Right ventricle myocardium inferior (tissue), 1 donor: ENCODE measurements at places on chromosomes 5 and 9. TPM values are rescaled to one million over a fixed set of nuclear protein-coding genes. Genes with fewer than 3 reads are reported as not detected.

- DNase-seq = no peak
These were observed 219.0 kb downstream of the MLLT3 start for GRCh38 chr9:20403346-20403745.

DNA sequence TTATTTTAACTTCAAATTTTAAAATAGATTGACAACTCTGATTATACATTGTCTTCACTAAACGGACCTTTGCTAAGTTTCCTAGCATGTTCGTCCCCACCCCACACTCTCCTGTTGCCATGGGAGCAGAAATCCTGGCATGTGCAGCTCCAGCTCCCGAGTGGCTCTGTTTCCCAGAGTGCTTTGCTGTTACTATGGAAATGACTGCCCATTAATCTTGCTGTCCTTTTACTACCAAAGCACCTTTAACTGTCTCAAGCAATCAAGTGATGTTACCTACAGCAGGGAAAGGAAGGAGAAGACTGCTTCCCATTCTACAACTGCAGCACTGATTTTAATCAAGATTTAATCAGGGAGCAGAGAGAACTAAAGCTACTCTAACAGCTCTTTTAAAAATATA lies 212.0 kb upstream of the KIF2A start:
- DNase-seq = no peak

DNA sequence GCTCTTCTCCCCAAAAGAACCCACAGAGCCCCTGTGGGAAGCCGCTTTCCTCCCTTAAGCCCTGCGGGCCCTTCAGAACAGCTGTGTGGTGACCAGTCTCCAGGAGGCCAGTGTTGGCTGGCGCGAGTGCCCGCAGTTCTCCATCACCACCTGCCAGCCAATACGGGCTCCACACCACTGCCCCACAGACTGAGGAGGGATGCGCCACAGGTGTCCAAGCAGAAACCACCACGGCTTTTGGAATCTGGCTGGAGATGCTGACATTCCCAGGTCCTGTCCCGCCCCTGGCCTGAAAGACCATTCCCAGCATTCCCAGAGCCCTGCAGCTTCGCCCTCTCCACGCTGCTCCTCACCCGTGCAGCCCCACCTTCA lies 12.8 kb downstream of the CCNI2 start:
- peak; percentile 37 for DNase-seq

- no peak for DNase-seq
These were observed 1.7 kb downstream of the ASB6 start for GRCh38 chr9:129640086-129640870.

- DNase-seq = no peak
These were observed 1.1 kb upstream of the IRF1 start for GRCh38 chr5:132491368-132492364.

DNA sequence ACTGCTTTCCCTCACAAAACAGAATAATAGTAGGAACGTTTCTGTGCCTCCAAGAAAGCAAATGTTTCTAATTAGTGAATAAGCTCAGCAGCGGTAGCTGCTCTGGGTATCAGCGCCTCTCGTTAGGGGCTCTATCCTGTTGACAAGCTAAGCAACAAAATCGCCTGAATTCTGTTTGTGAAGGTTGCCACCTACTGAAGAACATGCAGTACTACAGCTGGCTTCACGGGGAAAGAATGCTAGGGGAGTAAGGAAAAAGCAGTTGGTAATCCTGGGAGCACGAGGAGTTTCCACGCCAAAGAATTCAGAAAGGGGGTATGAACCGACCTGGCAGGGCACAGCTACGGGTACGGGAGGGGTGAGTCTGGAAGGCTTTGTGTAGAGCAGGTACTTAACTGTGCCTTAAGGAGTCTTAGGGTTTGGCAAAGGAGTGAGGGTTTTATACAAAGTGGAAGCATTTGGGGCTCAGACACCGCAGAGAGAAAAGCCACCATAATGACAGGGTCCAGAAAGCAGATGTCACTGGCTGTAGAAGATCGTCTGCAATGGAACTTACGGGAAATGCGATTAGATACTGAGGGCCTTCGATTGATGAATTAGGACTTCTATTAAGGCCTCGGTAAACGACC lies 171.7 kb downstream of the TTC39B start:
- no peak for DNase-seq

DNA sequence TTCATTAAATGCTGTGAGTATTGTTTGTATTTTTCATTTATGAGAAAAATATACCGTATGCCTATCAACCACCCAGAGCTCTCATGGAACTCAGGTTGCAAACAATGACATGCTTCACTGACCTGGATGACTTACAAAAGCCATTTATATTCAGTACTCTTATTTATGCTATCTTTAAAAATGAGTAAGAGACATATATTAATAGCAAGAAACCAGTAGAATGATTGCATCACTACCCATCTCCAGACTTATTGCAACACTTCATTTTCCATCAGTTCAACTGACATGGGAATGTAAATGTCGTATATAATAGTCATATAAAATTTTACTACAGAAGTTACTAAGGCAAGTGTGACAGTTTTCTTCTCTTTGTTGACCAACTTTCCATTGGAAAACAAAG lies 69.1 kb downstream of the OTP start:
- DNase-seq = no peak

GRCh38 chr5:93158841-93159240 lies 422.2 kb downstream of the NR2F1-AS1 start:
- no peak for DNase-seq

DNA sequence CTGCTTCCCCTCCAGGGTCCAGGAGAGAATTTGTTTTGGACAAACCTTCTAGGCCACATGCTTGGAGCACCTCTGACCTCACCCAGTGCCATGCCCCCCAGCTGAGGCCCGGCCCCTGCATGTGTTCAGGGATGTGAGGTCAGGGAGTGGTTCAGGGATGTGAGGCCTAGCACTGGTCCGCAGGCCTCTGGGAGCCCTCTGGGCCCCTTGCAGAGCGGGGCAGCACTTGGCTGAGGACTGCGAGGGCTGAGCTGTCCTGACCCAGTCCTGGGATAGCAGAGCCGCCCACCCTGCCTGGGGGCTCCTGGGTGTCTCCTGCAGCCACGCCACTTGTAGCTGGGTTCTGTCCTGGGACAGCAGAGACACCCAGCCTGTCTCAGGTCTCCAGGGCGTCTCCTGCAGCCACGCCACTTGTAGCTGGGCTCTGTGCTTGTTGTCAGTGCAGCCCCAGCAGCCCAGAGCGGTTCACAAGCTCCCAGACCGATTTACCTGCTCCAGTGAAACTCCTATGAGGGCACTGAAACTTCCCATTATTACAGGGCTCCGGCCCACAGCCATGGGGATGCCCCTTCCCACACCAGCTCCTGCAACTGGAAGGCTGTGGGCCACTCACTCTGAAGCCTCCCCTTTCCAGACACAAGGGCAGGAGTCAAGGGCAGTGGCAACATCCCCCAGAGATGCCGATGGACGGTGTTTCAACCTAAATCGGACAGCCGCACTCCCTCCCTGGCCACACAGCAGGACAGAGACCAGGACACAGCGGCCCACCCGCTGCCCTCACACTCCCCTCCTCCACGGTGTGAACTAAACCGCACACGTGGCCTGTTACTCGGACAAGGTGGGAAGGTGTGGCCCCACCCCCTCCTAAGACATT lies 5.4 kb upstream of the CEP72 start:
- DNase-seq = no peak

DNA sequence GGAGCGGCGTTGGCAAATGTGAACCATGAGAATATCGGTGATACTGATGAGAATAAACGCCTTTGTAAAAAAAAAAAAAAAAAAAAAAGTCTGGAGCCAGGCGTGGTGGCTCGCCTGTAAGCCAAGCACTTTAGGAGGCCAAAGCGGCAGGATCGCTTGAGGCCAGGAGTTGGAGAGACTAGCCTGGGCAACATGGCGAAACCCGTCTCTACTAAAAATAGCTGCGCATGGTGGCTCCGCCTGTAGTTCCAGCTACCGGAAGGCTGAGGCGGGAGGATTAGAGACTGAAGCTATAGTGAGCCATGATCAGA lies 425 bp upstream of the NFX1 start:
- no peak for DNase-seq

DNA sequence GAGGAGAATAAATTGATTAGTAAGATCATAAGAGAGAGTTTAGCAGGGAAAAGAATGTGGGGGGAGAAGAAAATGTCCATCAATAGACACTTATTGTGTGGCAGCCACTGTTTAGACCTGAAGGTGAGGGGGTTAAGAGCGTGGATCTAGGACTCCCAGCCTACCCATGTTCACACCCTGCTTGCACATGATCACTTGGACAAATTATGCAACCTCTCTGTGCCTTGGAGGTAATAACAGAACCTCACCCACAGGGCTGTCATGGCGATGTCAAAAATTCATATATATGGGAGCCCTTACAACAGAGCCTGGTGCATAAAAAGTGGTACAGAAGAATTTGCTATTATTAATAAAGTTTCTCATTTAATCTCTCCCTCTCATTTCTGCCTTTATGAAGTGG lies 86.0 kb upstream of the EQTN start:
- no peak for DNase-seq

- no peak for DNase-seq
These were observed 4.1 kb downstream of the GLRX start for GRCh38 chr5:95818181-95819147.

The NXNL2 gene
- not detected for total RNA-seq

The SLC46A2 gene
- not detected for total RNA-seq

The ENC1 gene
- 3.7 TPM for total RNA-seq

The SMIM3 gene
- 19.8 TPM for total RNA-seq

The GABRA6 gene
- not detected for total RNA-seq

The CDH9 gene
- total RNA-seq = not detected

The SCAI gene
- 3.4 TPM for total RNA-seq

The BRINP1 gene
- 0.35 TPM for total RNA-seq

The TMEM215 gene
- not detected for total RNA-seq

The SYK gene
- 4.2 TPM for total RNA-seq

The NAIP gene
- 5.5 TPM for total RNA-seq

The GMCL2 gene
- total RNA-seq = not detected

The FOXD4L5 gene
- not detected for total RNA-seq

The PPP2R2B gene
- total RNA-seq = 0.43 TPM

The CCDC192 gene
- total RNA-seq = not detected
